ENCODE measurements at places on chromosomes 4 and X.

GRCh38 chrX:42176789-42177188 lies 253.4 kb upstream of the CASK start:
- no peak overlapping the region for H3K27ac ChIP-seq
- H3K36me3 ChIP-seq = no peaks in the 10 kb centered on the region
- H3K27me3 ChIP-seq = no peaks in the 10 kb centered on the region
- H3K4me1 ChIP-seq = no peaks in the 10 kb centered on the region
- DNase-seq = no peak

DNA sequence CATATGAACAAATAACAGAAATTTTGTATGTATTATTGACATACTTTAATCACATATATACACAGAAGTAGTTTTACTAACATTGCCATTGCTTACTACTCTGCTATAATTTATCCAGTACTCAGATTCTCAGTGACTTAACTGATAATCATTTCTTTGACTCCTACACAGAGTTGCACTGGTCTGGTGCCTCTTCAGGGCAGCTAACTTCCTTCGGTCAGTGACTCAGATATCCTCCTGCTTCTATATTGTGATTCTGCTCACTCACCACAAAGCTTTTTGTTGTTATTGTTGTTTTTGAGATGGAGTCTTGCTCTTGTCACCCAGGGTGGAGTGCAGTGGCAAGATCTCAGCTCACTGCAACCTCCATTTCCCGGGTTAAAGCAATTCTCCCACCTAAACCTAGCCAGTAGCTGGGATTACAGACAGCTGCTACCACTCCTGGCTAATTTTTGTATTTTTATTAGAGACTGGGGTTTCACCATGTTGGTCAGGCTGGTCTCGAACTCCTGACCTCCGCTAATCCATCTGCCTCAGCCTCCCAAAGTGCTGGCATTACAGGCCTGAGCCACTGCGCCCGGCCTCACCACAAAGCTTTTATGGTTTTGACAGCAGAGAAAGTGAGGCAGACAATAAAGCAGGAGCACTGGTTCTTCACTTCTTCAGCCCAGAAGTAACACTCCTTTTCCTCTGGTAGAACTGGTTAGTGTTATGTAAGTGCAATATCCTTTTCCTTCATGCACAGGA lies 499.3 kb downstream of the EPHA5 start:
- H3K4me1 ChIP-seq = no peaks in the 10 kb centered on the region
- no peaks in the 10 kb centered on the region for H3K27me3 ChIP-seq
- no peaks in the 10 kb centered on the region for H3K36me3 ChIP-seq
- H3K4me3 ChIP-seq = no peak overlapping the region
- no peak for DNase-seq
- no peak overlapping the region for H3K27ac ChIP-seq

- H3K4me1 ChIP-seq = no peaks in the 10 kb centered on the region
- H3K36me3 ChIP-seq = no peaks in the 10 kb centered on the region
- no peaks in the 10 kb centered on the region for H3K27me3 ChIP-seq
- no peak for DNase-seq
Measured at GRCh38 chr4:174036111-174036510, 247.4 kb downstream of the FBXO8 start.

DNA sequence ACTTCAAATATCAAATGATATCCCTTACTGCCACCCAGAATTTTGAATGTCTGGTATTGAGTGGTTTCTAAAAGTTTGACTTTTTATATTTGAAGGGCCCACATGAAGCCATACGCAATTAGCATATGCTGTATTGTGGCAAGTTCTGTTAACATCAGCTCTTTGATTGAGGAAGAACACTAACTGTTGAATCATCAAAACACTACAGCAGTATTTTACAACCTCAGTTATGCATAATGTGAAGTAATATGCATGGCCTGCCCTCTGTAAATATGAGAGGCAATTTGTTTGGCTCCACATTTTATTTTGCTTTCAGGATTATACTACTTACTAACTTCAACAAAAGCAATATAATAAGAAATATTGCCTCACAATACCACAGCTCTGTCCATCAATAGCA lies 62.2 kb upstream of the DMD start:
- DNase-seq = no peak
- H3K4me3 ChIP-seq = no peak overlapping the region
- no peaks in the 10 kb centered on the region for H3K36me3 ChIP-seq
- no peaks in the 10 kb centered on the region for H3K4me1 ChIP-seq
- H3K27me3 ChIP-seq = no peaks in the 10 kb centered on the region
- H3K27ac ChIP-seq = no peak overlapping the region

DNA sequence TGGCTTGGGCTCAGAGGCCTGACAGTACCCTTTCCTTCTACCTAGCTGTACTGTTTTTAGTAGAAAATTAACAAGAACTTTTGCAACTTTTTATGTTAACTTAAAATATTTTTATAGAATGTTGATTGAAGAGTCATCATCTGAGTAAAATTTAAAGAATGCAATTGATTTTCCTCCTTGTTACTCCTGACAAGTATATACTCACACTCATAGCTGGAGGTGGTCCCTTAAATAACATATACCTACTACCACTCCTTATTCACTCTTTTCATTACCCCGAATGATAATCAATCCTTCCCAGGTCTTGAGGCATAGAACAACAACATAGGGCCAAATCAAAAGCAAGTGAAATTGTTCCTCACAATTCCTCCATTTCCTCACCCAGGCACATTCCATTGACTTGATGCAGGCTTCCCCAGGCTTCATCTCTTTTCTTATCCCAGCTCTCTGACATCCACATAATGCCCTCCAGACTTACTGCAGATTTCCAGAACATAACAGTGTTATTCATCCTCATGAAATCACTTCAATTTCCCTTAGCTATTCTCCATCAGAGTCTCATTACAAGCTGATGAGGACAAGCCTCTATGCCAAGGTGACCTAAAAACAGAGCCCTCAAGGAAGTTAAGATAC lies 73.2 kb upstream of the ANXA10 start:
- peaks cover 2% of the 10 kb centered on the region for H3K36me3 ChIP-seq
- no peak overlapping the region for H3K27ac ChIP-seq
- no peak overlapping the region for H3K4me3 ChIP-seq
- H3K27me3 ChIP-seq = no peaks in the 10 kb centered on the region
- no peaks in the 10 kb centered on the region for H3K4me1 ChIP-seq

DNA sequence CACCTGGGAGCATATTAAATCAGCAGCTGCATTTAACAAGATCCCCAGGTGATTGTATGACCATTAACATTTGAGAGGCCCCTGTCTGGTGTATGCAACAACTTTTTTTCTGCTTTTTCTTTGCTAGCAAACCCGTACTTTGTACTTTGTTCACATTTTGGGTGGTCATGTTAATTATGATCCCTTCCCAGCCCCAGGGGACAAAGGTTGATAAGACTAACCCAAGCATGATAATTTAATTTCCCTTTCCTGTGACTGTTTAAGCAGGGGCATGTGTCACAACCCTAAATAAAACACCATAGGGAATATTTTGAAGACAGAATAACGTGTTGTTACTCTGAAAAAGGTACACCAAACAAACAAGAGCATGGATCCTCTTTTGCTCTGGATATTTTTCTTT lies 332.0 kb downstream of the PCDH18 start:
- no peak for DNase-seq
- no peaks in the 10 kb centered on the region for H3K27me3 ChIP-seq
- no peaks in the 10 kb centered on the region for H3K4me1 ChIP-seq
- no peak overlapping the region for H3K27ac ChIP-seq

GRCh38 chr4:8335848-8336247 lies 66.3 kb downstream of the HTRA3 start:
- no peak for DNase-seq
- no peak overlapping the region for H3K27ac ChIP-seq
- H3K4me3 ChIP-seq = no peak overlapping the region
- H3K36me3 ChIP-seq = no peaks in the 10 kb centered on the region
- H3K4me1 ChIP-seq = no peaks in the 10 kb centered on the region

DNA sequence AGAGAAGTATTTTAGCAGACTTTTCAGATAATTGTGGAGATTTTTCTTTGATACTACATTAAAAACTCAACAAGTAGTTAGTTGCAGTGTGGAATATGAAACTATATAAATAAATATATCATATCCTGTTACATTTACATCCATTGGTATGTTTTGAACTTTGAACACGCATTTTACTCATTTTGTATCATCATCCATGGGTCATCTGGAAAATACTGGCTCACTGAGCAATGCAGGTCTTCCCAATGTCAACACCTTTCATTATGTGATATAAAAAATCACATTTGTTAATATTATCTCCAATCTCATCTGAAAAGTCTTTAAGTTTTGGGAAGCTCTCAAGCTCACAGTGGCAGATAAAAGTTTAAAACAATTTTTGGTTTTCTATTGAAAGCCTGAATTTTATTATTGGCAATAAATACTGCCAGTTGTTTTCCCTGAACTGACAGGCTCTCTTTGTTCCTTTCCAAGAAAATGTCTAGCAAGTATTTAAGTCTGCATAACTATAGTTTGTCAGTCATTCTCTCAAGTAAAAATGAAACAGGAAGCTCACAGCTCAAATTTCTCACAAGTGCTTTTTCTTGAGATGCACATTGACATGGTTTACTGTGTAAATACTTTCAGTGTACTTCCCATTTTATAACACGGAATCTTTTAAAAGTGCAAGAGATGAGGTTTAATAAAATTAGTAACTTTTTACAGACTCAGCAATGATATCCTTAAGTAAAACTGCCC lies 183.5 kb upstream of the GPC4 start:
- no peaks in the 10 kb centered on the region for H3K27me3 ChIP-seq
- no peaks in the 10 kb centered on the region for H3K4me1 ChIP-seq
- H3K4me3 ChIP-seq = no peak overlapping the region
- no peak for DNase-seq

- H3K4me1 ChIP-seq = peaks cover 18% of the 10 kb centered on the region
- peaks cover 32% of the 10 kb centered on the region for H3K27me3 ChIP-seq
Measured at GRCh38 chr4:154416190-154416547, 75.4 kb downstream of the DCHS2 start.

DNA sequence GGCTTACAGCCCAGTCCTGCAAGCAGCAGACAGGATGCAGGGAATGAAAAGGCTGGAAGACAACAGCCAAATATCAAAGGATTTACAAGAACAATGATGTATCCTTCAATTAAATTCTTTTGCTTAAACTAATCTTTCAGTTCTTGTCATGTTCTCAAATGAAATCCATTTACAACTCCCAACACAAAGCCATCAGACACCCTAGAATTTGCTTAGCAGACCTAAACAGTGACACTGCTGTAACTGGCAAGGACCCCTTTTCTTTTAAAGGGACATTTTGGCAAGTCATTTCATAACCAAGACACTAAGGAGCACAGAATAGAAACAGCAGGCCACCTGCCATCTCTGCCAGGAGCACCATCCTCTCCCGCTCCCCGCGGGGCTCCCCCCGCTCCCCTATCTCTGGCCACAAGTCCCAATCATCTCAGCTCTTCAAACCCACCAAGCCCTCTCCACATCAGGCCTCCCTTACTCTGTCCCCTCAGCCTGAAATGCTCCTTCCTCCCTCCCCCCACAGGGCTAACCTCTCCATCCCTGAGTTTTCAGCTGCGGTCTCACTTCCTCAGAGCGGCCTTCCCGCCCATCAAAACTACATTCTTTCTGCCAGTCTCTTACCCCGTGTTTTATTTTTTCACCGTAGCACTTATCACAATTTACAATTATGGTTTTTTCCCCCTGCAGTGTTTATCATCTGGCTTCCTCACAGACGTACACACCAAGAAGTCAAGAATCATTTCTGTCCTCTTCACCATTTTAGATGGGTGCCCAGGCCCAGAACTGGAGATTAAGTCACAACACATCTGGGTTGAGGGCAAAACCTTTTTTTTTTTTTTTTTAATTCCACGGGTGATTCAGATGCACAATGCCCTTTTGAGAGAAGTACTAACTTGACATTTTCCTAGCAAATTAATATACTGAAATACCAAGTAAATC lies 45.8 kb downstream of the TSPAN5 start:
- no peaks in the 10 kb centered on the region for H3K36me3 ChIP-seq
- no peaks in the 10 kb centered on the region for H3K27me3 ChIP-seq
- H3K4me1 ChIP-seq = peaks cover 25% of the 10 kb centered on the region
- peak overlapping the region; percentile 22 for H3K27ac ChIP-seq
- H3K4me3 ChIP-seq = peak overlapping the region; percentile 57

- no peaks in the 10 kb centered on the region for H3K4me1 ChIP-seq
- DNase-seq = no peak
- H3K4me3 ChIP-seq = no peak overlapping the region
- no peaks in the 10 kb centered on the region for H3K27me3 ChIP-seq
- no peak overlapping the region for H3K27ac ChIP-seq
Measured at GRCh38 chr4:24144381-24144780, 254.5 kb upstream of the PPARGC1A start.

GRCh38 chr4:39609454-39609931 lies 29.2 kb downstream of the SMIM14 start:
- no peaks in the 10 kb centered on the region for H3K27me3 ChIP-seq
- H3K4me1 ChIP-seq = no peaks in the 10 kb centered on the region

DNA sequence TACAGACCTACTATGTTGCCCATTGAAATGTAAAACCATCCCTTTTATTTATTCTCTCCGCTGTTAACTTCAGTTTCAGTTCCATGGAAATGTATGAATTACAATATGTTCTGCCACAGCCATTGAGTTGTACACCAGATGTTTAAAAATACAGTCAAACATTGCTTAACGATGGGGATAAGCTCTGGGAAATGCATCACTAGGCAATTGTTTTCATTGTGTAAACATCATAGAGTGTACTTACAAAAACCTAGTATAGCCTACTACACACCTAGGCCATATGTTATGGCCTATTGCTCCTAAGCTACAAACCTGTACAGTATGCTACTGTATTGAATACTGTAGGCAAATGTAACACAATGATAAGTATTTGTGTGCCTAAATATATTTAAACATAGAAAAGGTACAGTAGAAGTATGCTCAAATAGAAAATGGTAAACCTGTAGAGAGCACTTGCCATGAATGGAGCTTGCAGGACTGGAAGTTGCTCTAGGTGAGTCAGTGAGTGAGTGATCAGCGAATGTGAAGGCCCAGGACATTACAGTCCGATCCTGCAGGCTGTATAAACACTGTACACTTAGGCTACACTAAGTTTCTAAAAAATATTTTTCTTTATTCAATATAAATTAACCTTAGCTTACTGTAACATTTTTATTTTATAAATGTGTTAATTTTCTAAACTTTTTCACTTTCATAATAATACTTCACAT lies 2.7 kb upstream of the PF4V1 start:
- no peak overlapping the region for H3K27ac ChIP-seq
- H3K4me3 ChIP-seq = no peak overlapping the region
- no peaks in the 10 kb centered on the region for H3K36me3 ChIP-seq
- H3K4me1 ChIP-seq = no peaks in the 10 kb centered on the region
- peaks cover 8% of the 10 kb centered on the region for H3K27me3 ChIP-seq

GRCh38 chrX:151680805-151681204 lies 14.5 kb upstream of the PRRG3 start:
- no peak overlapping the region for H3K27ac ChIP-seq
- H3K36me3 ChIP-seq = no peaks in the 10 kb centered on the region
- peaks cover 6% of the 10 kb centered on the region for H3K27me3 ChIP-seq
- H3K4me1 ChIP-seq = peaks cover 5% of the 10 kb centered on the region
- no peak overlapping the region for H3K4me3 ChIP-seq

DNA sequence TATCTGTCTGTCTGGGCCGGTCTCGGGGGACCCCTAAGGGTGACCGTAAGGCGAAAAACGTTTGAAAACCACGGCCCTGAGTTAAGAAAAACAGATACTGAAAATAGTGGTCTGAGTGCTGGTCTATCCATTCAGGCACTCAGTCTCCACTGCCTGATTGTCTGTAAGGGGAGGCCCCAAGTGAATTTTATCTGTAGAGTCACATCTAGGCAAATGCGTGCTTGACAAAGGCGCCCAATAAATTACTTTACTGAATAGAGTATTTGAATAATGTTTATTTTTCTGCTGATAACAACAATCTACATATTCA lies 465 bp downstream of the HNRNPH2 start:
- H3K4me1 ChIP-seq = peaks cover 44% of the 10 kb centered on the region
- peak overlapping the region; percentile 98 for H3K27ac ChIP-seq
- DNase-seq = no peak
- H3K36me3 ChIP-seq = no peaks in the 10 kb centered on the region
- H3K4me3 ChIP-seq = peak overlapping the region; percentile 99

GRCh38 chr4:2461246-2461960 lies 7.5 kb upstream of the RNF4 start:
- H3K4me3 ChIP-seq = peak overlapping the region; percentile 76
- H3K4me1 ChIP-seq = peaks cover 15% of the 10 kb centered on the region
- DNase-seq = no peak
